ENCODE measurements at places on chromosomes 7 and 10. TPM values are rescaled to one million over a fixed set of nuclear protein-coding genes. Genes with fewer than 3 reads are reported as not detected.
A peak's percentile ranks its signal among the peaks of the same experiment; 100 is the strongest.

Gene OR13A1
- not detected for total RNA-seq

Gene NUTM2D
- 2.7 TPM for total RNA-seq

Gene FOXI2
- total RNA-seq, result not detected

Gene TSPAN33
- 8.1 TPM for total RNA-seq

Gene ADRB1
- 4.9 TPM for total RNA-seq

Gene PSMA2
- 55.3 TPM for total RNA-seq

Gene KCP
- 1.6 TPM for total RNA-seq

Gene TMEM140
- total RNA-seq, result 25.9 TPM

Gene NPTX2
- 14.9 TPM for total RNA-seq

DNA sequence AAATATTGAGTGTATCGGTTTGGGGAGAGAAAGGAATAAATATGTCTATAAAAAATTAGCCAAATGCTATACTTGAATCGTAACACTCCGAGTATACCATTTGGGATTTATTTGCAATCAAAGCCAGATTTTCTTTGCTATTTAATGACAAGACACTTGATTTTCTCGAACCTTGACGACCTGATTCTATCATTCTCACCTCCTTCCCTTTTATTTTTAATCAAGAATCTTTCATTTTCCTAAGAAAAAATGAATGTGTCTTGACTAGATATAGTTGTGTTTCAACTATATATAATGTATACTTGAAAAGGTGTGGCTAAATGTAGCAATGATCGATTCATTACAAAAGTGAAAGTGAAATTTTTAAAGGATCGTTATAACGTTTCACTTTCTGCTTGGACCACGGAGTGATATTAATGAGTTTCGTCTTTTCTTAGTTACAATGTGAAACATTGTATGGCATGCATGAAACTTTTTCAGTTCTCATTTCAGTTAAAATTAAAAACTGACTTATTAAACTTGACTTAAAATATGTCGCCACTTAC lies 562 bp downstream of the NUB1 start:
- no peak for DNase-seq

GRCh38 chr7:100895956-100896731 lies 456 bp upstream of the ACHE start:
- no peak for DNase-seq

GRCh38 chr7:107501593-107501992 lies 31.7 kb downstream of the GPR22 start:
- no peak for DNase-seq

DNA sequence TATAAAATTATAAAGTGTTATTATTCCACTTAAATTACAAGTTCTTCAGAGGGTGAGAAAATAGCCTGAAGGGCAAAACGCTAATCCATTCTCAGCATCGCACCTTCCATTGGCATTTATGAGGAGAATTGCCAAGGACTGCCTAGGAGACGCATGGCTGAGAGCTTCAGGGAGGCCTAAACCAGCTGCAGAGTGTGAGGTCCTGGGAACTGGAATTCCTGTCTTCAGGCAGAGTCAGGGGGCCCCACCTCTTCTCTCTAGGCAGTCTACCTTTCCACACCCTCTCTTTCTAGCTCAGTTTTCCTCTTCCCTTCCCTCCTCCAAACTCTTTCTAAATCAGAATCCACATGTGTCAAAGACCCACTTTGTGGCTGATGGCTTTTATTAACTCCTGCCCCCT lies 35.3 kb downstream of the LRRC72 start:
- DNase-seq, result no peak

DNA sequence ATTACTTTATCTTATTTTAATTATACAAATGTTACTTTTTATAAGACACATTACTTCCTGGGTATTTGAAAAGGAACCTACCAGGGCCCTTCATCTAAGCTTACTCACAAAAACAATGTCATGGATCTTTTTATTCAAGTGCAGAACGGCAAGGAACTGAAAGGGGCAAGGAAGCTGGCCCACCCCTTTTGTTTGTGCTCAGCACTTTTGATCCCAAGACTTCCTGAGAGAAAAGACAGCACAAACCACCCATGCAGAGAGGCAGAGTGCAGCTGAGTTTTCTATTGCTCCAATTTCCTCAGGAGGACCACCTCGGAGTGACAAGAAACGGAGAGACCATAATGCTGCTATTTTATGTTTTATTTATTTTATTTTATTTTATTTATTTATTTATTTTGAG lies 232.0 kb upstream of the NRP1 start:
- DNase-seq, result no peak

GRCh38 chr10:123389520-123389919 lies 235.3 kb downstream of the BUB3 start:
- no peak for DNase-seq

GRCh38 chr7:130982160-130982638 lies 248.2 kb upstream of the KLF14 start:
- no peak for DNase-seq

DNA sequence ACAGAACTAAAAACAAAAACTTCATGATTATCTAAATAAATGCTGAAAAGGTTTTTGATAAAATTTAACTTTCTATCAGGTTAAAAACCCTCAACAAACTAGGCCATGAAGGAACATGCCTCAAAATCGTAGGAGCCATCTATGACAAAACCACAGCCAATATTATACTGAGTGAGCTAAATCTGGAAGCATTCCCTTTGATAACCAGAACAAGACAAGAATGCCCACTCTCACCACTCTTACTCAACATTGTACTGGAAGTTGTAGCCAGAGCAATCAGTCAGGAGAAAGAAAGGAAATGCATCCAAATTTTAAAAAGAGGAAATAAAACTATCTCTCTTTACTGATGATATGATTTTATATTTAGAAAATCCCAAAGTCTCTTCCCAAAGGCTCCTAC lies 228.7 kb downstream of the CHRM2 start:
- no peak for DNase-seq

DNA sequence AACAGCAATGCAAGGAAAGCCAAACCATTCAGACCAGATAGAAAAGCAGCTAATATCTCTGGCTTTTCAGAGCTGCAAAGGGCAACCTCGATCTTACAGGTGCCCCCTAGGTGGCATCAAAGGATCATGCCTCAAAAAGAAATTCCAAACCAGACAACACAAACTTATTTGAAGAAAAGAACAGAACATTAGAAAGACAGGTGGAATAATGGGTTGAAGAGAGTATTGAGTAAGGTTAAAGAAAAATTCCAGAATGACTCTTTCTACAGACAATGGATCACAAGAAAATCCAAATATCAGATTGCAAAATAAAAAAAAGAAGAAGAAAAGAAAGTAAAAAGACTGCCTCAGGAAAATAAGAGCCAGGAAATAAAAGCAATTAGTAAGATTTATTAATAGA lies 213.7 kb downstream of the ELMO1 start:
- no peak for DNase-seq

- peak; percentile 62 for DNase-seq
These were observed 10.7 kb downstream of the ESYT2 start for GRCh38 chr7:158818325-158819213.

DNA sequence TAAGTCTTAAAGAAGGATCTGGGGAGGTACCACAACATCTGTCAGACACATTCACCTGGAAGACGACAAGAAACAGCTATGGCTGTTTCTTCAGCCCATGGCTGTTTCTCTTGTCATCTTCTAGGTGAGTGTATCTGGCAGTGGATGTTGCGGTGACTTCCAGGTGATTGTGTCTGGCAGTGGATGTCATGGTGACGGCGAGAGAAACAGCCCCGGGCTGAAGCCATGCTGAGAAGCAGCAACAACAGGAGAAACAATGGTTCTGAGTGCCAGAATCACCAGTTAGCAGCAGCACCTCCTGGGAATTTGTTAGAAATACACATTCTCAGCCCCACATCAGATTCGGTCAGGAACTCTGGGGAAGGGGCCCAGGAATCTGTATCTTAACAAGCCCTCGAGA lies 68.6 kb upstream of the SYPL1 start:
- no peak for DNase-seq
